OCI-LY7 (cell line): ENCODE measurements at places on chromosomes 7 and 10. TPM values are rescaled to one million over a fixed set of nuclear protein-coding genes. Genes with fewer than 3 reads are reported as not detected.

Gene ACTR3C
- not detected in 2 replicates for total RNA-seq

Gene TNS3
- 36.5 and 42.1 TPM in 2 replicates for total RNA-seq

Gene TNKS2
- 31.3 and 32.1 TPM in 2 replicates for total RNA-seq

Gene HOXA5
- total RNA-seq, result 7.4 and 7.9 TPM in 2 replicates

Gene NUDCD3
- total RNA-seq, result 93.8 and 108 TPM in 2 replicates

Gene SPDYE5
- total RNA-seq, result not detected in 2 replicates

Gene BAZ1B
- total RNA-seq, result 109 and 117 TPM in 2 replicates

Gene OR9A2
- total RNA-seq, result 0.37 and 0.53 TPM in 2 replicates

Gene TMEM178B
- total RNA-seq, result not detected in 2 replicates

Gene DRGX
- not detected in 2 replicates for total RNA-seq
